Sigmoid colon (tissue), 7 donors: ENCODE measurements at places on chromosomes 16 and 17. TPM values are rescaled to one million over a fixed set of nuclear protein-coding genes. Genes with fewer than 3 reads are reported as not detected.

DNA sequence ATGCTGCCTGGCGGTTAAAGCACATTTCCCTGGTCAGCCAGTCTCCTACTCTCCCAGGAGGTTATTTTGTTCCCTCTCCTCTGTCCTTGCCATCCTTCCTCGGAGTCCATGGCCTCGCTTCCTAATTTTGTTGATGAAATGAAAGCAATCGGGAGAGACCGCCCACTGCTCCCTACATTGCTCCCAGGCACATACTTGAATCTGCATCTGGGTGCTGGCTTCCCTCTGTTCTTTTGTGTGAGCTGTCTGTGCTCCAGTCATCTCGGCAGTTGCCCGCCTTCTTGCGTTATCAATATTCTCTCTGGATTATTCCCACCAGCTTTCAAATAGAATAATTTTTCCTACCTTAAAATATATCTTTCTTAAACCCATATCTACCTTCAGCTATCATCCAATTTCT lies 11.1 kb downstream of the KRT23 start:
- no peak for DNase-seq

DNA sequence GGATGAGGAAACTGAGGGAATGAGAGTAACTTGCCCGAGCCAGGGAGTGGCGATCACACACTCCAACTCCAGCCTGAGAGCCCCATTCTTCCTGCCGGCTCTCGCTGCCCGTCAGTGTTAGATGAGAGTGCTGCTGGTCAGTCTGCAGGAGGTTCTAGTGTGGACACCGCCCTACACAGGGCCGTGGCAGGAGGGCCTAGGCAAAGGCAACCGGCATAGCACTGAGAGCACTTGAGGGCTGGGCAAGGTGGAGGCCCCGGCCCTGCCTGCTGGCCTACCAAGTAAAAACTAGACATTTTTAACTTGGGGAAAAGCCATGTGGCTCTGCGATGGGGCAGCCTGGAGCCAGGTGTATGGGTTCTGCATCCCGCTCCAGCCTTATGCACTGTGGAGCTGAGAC lies 354.8 kb downstream of the SEC14L1 start:
- peak; percentile 64 for DNase-seq

HLF gene
- 52.3 TPM for total RNA-seq

SEPTIN1 gene
- 5.8 TPM for total RNA-seq

DNA sequence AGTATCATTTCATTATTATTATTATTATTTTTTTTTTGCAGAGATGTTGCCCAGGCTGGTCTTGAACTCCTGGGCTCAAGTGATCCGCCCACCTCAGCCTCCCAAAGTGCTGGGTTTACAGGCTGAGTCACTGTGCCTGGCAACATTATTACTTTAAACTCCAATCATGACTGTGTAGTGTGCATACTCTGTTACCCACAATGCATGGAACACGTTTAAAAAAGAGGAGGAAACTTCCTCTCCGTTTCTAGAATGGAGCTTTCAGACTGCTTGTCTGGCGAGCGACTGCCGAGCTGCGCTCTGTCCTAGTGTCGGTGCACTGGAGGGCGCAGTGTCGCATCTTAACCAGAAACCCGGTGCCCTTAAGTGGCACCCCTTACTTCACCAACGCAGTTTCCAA lies 22.1 kb upstream of the FASN start:
- no peak for DNase-seq

CD300H gene
- not detected for total RNA-seq

AXIN2 gene
- total RNA-seq = 16.1 TPM

- DNase-seq = no peak
Observed at GRCh38 chr17:17446666-17447155, 30.1 kb upstream of the MED9 start.

RGS9 gene
- total RNA-seq = 30.5 TPM

CPHXL2 gene
- not detected for total RNA-seq

ELMO3 gene
- total RNA-seq = 1.7 TPM

GRCh38 chr16:81513204-81514040 lies 68.8 kb downstream of the CMIP start:
- peak; percentile 81 for DNase-seq

DNA sequence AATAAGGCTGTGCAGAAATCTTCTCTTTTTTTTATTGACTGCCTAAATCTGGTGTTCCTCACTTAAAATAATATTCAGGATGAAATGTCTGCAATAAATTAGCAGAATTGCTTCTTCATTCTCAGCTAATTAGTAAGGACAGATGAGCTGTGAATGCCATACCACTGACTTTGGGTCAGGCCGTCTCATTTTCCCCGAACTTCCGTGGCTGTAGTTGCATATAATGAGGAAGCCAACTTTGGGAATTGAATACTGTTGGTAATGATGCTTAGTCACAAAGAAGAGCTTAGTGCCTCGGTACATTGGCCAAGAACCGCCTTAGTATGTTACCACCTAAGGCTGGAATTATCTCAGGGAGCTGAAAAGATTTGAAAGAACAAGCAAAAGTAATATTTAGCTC lies 47.6 kb downstream of the NUP93 start:
- DNase-seq = no peak
